ENCODE measurements at places on chromosomes 2 and 18. TPM values are rescaled to one million over a fixed set of nuclear protein-coding genes. Genes with fewer than 3 reads are reported as not detected.

The MBD2 gene
- 35.1 TPM for total RNA-seq

The AQP12A gene
- total RNA-seq, result not detected

The DSC2 gene
- total RNA-seq, result 0.97 TPM

The SPATA3 gene
- total RNA-seq, result not detected

The TMEM182 gene
- 5.2 TPM for total RNA-seq

The TMEM37 gene
- total RNA-seq, result 0.76 TPM

The RAB6C gene
- total RNA-seq, result not detected

The SCN7A gene
- not detected for total RNA-seq

The ACKR3 gene
- 44.4 TPM for total RNA-seq

The FLACC1 gene
- total RNA-seq, result 2.9 TPM

The FBXO41 gene
- total RNA-seq, result 1.4 TPM

The OBSL1 gene
- total RNA-seq, result 57.1 TPM

The ROCK1 gene
- 62.3 TPM for total RNA-seq

The COL4A4 gene
- under 0.01 TPM for total RNA-seq

The CAPN14 gene
- total RNA-seq, result 0.13 TPM

The MSTN gene
- 0.32 TPM for total RNA-seq

The SERPINB4 gene
- not detected for total RNA-seq

The TTC39C gene
- 29.0 TPM for total RNA-seq

The EGR4 gene
- not detected for total RNA-seq

The ZSWIM2 gene
- total RNA-seq, result under 0.01 TPM

The CIDEA gene
- 0.52 TPM for total RNA-seq

The NPAS2 gene
- 13.2 TPM for total RNA-seq

The NCKAP5 gene
- total RNA-seq, result 0.13 TPM

The TMEFF2 gene
- not detected for total RNA-seq

The C2orf76 gene
- total RNA-seq, result 11.5 TPM

The RPIA gene
- total RNA-seq, result 5.8 TPM

The GATA6 gene
- total RNA-seq, result 1.4 TPM

The PTPRM gene
- total RNA-seq, result 81.8 TPM

The C2orf80 gene
- total RNA-seq, result not detected

The PLCD4 gene
- 14.2 TPM for total RNA-seq

The SERPINB13 gene
- not detected for total RNA-seq

The NOSTRIN gene
- 1.5 TPM for total RNA-seq

The MAPRE3 gene
- 5.8 TPM for total RNA-seq

The SLC66A3 gene
- total RNA-seq, result 48.4 TPM
